H1 (cell line): ENCODE measurements at places on chromosomes 3 and 15. TPM values are rescaled to one million over a fixed set of nuclear protein-coding genes. Genes with fewer than 3 reads are reported as not detected.

ASB14 gene
- not detected in 2 replicates for polyA plus RNA-seq

RTP3 gene
- polyA plus RNA-seq = 0.06 and 0.08 TPM in 2 replicates

OXTR gene
- polyA plus RNA-seq = 0.77 and 0.91 TPM in 2 replicates

SLC30A4 gene
- polyA plus RNA-seq = under 0.01 TPM in 1 of 2 replicates, not detected in the other

SLC6A20 gene
- 0.05 and 0.17 TPM in 2 replicates for polyA plus RNA-seq

MRAS gene
- 10.6 and 15.1 TPM in 2 replicates for polyA plus RNA-seq

SLC12A1 gene
- polyA plus RNA-seq = 0.16 and 0.63 TPM in 2 replicates
